ENCODE measurements at places on chromosomes 5 and 9.

GRCh38 chr9:126030716-126031115 is 283.5 kb downstream of the PBX3 start:
- DNase-seq = no peak

DNA sequence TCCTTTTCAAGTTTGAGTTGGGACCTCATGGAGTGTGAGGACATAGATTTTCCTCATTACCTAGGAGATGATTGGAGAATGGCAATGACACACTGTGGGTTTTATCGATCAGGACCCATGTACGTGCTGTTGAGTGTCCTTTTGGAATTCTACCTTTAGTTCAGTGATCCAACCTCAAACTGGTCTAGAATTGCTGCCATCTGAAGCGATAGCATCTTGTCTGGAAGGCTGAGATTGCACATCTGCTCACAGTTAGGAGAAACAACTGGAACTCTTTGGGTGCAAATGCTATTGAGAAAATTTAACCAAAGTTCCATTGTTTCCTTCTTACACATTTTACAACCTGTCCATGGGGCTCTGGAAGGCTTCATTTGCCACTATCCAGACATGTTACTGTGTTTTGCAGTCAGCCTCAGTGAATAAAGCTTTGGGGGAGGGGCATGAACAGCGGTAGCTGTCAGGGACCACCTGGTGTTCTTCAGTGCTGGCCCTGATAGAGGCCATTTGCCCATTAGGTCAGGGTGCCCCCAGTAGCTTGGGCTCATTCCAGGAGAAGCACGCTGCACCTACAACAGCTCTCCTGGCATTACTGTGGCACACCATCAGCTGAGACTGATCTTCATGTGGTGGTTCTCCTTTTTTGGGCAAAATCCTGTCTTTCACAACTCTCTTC is 123.1 kb downstream of the PDE8B start:
- no peak for DNase-seq

DNA sequence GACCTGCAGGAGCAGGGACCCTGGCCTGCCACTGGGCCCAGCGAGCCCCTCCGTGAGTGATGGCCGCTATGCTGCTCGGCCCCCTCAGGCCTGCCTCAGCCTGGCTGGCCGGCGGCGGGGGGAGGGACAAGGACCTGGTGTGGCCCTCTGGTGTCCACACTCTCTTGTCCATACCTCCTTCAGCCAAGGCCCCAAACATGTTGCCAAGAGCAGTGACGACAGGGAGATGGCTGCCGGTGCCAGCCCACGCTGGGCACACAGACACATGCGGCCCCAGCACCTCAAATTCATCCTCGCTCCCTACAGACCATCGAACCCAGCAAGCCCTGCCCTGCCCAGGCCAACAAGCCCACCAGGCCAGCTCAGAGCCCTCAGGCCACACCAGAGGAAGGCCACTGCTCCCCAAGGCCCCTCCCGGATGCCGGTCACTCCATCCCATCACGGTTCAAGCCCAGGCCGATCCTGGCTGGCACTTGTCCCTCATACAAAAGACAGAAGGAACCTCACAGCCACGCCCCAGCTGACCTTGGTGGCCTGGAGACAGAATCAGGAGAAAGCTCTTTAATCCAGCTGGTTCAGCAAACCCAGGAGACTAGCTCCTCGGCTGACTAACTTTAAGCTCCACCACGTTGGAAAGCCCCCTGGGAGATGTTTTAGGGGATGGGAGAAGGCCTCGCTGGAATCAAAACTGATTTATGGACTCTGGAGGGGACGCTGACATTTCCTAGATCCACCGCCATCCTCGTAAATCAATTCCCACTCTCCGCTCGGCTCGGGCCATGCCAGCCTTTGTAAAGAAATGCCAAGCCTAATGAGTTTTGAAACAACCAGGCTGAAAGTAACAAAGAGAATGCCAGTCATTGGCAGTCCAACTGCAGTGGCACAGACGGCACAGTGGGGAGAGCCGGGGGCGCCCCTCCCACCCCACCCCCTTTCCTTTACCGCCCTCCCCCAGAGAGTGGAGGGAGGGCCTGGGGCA is 84.9 kb downstream of the VAV2 start:
- DNase-seq = no peak

DNA sequence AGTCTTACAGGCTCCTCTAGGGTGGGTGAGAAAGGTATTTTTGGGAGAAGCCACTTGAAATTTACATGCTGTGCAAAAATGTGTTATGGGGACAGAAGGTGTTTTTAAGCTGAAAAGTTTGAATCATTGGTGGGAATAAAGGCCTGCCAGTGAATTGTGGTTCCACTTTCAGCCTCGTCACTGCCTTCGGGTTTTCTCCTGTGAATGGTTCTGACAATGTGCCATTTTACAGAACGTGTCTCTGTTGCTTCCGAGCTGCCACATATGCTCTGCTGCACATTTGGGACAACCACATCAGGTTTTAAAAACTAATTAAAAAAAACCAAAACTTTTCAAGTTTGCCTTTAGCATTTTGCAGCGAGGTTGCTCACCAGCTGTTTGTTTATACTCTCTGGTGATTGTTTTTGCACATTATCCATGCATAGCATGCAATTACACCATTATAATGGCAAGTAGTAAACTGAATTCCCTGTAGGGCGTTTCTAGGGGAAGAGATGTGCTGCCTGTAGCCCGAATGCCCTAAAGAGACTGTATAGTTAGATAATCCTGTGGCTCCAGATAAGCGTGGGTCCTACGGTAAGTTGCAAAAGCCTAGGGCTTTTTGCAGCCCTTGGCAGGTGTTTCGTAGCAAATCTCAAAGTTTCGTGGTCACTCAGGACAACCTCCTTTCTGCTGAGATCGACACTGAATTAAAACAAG is 40.1 kb upstream of the SUB1 start:
- peak; percentile 70 for DNase-seq

- DNase-seq = no peak
These were observed 54.7 kb downstream of the MACROH2A1 start for GRCh38 chr5:135344349-135344748.

GRCh38 chr9:80922544-80922943 is 766.8 kb downstream of the TLE1 start:
- DNase-seq = no peak

- DNase-seq = no peak
These were observed 60.7 kb upstream of the TTC23L start for GRCh38 chr5:34778091-34778850.

DNA sequence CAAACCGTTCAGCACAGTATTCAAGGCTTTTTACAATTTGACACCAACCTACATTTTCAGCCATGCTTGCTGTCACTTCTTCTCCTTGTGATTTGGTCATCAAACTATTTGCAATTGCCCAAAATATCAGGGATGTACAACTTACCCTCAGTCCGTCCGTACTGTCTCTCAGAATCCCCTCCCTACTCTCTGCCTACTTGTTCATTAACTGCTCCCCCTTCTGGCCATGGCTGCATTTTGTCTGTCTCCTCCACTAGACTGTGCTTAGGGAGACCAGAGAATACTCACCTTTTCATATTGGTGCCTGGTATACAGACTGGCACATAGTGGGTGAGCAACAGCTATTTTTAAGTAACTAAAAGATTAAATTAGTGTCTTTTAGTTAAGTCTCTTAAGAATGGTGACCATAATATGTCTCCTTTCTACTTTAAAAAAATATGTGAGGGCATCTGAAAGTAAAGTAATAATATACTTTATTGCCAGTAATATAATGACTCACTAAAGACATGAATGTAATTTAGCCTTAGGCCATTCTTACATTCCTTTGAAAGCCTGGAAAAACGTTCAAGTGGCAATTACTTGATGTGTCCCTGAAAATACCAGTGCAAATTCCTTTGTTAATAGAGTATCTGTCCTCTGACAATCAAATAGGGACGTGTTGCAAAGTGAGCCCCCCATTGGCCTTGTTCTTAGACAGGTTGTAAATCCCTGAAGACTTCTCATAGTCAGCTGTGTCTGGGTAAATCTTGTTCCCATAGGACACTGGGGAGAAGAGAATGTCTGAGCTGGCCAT is 27.8 kb downstream of the PRLR start:
- DNase-seq = peak; percentile 41

DNA sequence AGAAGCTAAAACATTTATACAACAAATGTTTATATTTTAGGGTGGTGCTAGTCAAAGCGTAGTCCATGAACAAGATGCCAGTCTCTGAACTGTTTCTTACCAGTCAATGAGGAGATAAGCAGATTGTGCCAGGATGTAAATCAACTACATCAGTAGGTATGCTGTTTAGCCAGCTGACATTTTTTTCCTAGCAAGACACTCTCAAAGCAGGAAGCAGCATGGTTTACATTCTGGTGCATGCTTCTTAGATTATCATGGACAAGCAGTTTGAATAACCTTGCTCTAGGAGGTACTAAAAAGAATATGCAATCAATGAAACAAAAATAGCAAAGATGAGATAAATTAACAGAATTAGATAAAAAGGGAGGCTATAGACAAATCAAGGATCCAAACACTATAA is 17.0 kb downstream of the TICAM2 start:
- no peak for DNase-seq

DNA sequence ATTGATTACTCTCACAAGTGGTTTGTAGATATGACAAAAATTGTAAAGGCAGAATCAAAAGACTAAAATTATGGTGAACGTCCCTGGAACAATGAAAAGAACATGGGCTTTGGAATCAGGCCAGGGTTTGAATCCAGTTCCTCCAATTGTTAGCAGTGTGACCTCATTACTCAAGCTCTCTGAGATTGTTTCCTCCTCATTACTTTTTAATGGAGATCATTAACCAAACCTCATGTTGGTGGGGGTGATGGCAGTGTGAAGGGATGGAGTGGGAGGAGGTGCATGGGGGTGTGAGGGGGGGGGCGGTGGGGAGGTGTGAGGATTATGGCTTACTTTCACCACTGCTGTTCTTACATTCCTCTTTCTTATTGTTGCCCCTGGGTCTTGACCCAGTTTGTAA is 44.1 kb upstream of the FOXE1 start:
- no peak for DNase-seq

- no peak for DNase-seq
These were observed 75.4 kb downstream of the SLC38A9 start for GRCh38 chr5:55636683-55637082.

- no peak for DNase-seq
These were observed 288.1 kb downstream of the HCN1 start for GRCh38 chr5:45408067-45408466.

DNA sequence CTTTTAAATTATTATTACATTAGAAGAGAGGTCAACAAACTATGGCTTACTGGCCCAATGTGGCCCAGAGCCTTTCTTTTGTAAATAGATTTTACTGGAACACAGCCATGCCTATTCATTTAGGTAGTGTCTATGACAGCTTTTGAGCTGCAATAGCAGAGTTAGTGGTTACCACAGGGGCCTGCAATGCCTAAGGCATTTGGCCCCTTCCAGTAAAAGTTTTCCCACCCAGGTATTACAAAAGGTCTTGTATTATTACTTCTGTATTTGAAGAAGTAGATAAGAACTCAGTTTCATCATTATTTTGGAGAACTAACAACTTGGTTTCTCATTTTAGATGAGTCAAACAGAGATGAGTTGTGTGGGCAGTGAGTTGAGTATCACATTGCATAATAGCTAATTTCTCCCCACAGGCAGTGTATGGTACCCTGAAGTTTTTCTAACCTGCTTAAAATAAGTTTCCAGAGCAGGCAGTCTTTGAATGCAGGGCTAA is 9.5 kb downstream of the MTRR start:
- DNase-seq = no peak

GRCh38 chr9:120561709-120562108 is 18.3 kb downstream of the CDK5RAP2 start:
- DNase-seq = no peak

DNA sequence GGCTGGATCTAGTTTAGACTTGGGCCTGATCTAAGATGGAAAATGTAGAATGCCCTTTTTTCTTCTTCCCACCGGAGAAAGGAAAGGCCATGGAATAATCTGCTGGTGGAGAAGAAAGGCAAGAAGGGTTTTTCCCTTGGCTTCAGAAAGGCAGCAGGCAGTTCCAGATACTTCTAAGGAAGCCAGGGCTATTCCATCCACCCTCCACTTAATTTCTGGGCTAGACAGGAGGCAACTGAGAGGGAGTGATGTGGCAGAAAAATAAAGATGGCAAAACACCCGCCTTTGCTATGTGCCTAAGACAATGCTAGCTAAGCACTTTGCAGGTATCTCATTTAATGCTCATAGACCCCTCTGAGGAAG is 9.9 kb downstream of the MYOZ3 start:
- no peak for DNase-seq

- DNase-seq = no peak
These were observed 13.5 kb downstream of the ASS1 start for GRCh38 chr9:130458027-130458803.

- DNase-seq = no peak
These were observed 1.9 kb upstream of the GRIN1 start for GRCh38 chr9:137136881-137137607.

GRCh38 chr5:56026863-56027300 is 32.1 kb upstream of the IL6ST start:
- DNase-seq = no peak

GRCh38 chr9:79977074-79977435 is 405.3 kb downstream of the TLE4 start:
- no peak for DNase-seq

DNA sequence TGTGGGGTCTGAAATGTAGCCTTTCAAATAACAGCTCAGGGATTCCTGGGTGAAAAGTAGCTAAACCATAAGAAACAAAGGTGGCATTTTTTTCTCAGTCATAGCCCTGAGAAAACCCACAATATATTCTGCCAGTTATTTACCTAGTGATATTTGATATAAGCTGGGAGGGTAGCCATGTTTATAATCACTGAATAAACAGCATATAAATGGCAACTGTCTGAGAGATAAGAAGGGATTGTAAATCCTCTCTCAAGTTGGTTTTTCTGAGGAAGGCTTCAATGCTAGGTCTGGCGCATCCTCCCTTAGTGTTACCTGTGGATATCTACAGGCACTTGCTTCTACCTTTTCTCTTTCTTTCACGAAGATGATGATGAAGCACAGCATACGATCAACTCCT is 1080.5 kb upstream of the DMAC1 start:
- no peak for DNase-seq

GRCh38 chr5:37816331-37816730 is 23.5 kb downstream of the GDNF start:
- no peak for DNase-seq

DNA sequence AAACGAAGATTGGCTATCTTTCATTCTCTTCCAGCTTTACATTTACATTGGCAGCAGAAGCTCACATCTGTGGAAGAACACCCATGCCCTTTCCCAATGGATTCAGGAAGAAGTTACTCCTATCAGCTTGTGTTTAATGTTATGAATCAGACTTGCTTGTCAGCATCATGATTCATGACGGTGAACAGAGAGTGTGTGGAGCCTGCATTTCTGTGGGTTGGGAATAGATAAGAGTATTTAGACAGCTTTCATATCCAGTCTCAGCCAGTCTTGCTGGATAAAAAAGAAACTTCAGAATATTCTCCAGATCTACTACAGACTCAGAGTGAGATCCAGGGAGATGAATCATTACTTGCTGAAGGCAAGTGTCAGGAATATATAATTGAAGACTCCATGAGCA is 812.9 kb upstream of the ZNF608 start:
- no peak for DNase-seq

- DNase-seq = no peak
These were observed 2.3 kb downstream of the FBXO38 start for GRCh38 chr5:148386041-148386440.

DNA sequence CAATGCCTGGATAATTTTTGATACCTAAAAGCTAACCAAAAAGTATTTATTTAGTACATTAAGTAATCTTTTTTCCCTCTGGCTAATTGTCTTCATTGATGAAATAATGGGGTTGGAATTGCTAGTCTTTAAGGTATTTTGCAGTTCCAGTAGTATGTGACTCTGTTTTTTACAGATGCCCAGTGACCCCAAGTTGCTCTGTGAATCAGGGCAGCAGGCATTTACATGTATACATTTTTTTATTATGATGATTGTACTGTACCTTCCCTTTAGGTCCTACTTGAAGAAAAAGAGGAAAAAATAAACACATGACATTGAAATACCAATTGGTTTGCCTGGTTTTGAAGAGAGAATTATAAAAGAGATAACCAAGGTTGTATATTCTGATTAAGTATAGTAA is 385.5 kb downstream of the ADGRV1 start:
- DNase-seq = no peak
